Naive thymus-derived CD8-positive, alpha-beta T cell (primary cell): ENCODE measurements at places on chromosomes 2 and 18.
A peak's percentile ranks its signal among the peaks of the same experiment; 100 is the strongest.

DNA sequence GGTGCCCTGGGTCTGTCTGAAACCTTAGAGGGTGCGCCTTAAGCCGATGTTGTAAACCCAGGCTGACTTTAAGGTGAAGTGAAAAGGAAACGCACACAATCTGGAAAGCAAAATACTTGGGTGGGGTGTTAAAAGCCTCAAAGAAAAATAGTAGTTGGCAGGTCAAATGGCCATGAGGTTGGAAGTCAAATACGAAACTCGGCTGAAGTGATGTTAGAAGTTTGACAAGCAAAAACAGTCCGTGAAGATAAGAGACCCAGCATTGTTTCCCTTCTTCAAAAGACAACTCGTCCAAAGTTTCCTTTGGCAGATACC, 1.4 kb upstream of the CDC42EP3 start:
- no peak for DNase-seq

GRCh38 chr18:5391409-5391808, 95.9 kb upstream of the ZBTB14 start:
- DNase-seq = no peak

DNA sequence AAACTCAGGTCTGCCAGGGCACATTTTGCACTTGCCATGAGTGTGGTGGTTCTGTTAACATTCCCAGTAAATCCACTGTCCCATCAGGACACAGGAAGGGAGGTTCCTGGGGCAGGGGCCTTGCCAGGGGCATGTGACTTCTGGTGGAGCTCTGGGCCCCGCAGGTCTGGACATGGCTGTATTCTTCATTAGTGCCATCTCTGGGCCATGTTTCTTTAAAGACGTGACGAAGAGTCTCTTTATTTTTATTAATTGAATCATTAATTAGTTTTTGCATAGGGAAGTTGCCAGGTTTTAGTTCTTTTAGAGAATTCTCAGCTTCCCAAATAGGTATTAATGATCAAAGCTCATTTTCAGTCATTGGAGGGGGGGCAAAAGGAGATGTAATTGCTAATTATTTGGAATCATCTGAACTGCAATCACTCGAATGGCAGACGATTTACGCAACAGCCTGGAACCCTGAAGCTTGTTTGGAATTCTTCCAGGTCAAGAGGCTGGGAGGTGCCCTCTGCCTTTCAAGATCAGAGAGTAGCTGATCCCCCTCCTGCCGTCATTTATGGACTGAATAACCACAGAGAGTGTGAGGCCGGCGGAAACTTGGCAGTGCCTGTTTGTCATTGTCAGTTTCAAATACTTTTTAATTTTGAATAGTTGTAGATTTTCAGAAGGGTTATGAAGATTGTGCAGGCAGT, 106.2 kb downstream of the RTP5 start:
- no peak for DNase-seq

GRCh38 chr2:102891296-102891695, 129.5 kb downstream of the TMEM182 start:
- no peak for DNase-seq

GRCh38 chr2:222566229-222566628, 89.7 kb downstream of the FARSB start:
- DNase-seq = no peak

GRCh38 chr2:144356402-144356801, 163.5 kb downstream of the ZEB2 start:
- no peak for DNase-seq

DNA sequence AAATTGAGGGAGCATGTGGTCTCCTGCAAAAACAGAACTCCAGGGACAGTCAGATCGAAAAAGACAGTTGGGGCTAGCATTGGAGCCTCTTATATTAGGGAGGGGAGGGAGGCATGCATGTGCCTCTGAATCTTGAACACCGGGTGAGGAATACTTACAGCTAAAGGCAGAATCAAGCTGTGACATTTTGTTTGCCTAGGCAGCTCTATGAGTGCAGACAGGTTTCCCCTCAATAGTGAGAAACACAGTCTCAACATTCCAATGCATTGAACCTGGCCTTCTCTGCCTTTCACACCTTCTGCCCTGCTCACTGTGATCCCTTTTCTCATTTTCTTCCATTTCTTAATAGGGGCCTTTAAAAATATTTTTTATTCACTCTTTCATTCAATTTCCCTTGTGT, 140.4 kb downstream of the THSD7B start:
- DNase-seq = no peak

- no peak for DNase-seq
Measured at GRCh38 chr18:44708451-44709083, 27.9 kb downstream of the SETBP1 start.

DNA sequence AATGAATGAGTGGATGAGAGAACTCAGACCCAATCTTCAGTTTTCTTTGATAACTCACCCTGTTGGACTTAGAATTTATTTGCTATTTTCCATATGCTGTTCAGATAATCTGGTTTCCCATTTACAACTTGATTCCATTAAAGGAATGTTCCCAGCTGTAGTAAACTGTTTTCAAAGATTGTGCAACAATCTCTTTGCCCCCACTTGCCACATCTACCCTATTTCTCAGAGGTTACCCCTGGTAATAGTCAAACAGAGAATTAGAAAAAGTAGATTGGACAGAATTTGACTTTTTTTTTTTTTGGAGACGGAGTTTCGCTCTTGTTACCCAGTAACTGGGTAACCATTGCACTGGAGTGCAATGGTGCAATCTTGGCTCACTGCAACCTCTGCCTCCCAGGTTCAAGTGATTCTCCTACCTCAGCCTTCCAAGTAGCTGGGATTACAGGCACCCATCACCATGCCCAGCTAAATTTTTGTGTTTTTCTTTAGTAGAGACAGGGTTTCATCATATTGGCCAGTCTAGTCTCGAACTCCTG, 93.4 kb upstream of the SIX2 start:
- DNase-seq = no peak

DNA sequence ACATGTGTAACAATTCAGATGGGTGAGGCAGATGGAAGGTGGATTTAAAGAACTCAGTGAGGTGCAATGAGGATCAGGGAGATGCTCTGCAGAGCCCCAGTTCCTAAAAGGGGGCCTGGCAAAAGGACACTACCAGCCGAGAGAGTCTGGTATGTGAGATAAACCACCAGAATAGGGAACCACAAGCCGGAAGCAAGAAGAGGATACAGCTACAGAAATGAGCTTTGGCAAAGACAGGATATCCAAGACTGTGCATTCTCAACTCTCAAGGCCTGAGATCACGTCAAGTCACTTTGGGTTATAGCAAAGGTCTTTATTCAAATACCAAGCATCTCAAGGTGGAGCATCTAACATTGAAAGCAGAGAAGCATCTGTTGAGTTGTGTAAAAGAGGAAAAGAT, 293.5 kb downstream of the ARHGAP15 start:
- DNase-seq = peak; percentile 17

DNA sequence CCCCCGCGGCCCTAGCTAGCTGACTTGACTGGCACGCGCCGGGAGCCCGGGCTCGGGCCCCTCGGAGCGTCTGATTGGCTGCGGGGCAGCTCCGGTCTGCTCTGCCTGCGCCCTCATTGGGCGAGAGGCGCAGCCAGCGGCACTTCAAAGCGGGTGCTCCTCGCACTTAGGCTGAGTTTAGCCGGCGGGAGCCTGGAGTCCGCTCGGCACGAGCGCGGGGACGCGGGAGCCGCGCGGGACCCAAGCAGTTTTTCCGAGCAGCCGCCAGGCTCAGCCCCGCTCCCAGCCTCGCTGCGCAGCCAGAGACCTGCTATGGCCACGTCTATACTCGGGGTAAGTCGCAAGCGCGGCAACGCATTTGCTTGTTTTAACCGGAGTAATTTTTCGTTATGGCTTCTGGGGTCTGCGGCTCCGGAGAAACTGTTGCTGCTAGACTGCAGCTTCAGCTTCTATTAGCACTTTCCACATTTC, at the start of gene SP9:
SP9 (plus strand) TSS at position 174 of the 471 bp plus-strand sequence; CDS start at position 313, 139 bp downstream.
- no peak for DNase-seq

- DNase-seq = no peak
Measured at GRCh38 chr2:224984637-224985036, 57.6 kb downstream of the DOCK10 start.

- no peak for DNase-seq
Measured at GRCh38 chr2:72788756-72789155, 37.1 kb downstream of the EXOC6B start.

GRCh38 chr2:215236131-215236530, 75.7 kb upstream of the ATIC start:
- no peak for DNase-seq

DNA sequence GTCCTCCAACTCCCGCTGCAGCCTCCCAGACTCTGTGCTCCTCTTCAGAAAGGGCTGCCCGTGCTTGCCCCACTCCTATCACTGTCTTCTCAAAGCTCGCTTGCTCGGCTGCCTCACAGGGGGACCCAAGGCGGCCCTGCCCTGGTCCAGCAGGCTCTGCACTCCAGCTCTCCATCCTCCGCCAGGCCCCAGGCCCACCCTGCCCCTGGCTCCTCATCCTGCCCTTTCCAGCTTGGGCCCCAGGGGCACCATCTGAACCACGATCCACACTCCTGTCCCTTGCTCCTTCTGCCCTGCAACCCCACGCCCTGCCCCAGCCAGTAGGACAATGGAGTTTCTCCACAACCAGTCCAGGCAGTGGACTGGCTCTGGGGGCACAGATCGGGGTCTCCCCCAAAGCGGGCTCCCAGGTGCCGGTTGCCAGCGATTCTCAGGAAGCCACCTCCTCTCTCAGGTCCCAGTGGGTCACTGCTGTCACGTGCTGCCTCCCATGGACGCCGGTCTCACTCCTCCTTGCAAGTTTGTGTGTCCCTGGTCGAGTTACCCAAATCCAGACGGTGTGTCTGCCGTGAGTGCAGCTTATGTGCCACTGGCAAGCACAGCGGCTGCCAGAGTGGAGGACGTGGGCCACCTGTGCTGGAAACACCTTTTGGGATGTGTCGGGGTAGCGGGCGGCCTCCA, 238.5 kb downstream of the HDAC4 start:
- DNase-seq = peak; percentile 46

DNA sequence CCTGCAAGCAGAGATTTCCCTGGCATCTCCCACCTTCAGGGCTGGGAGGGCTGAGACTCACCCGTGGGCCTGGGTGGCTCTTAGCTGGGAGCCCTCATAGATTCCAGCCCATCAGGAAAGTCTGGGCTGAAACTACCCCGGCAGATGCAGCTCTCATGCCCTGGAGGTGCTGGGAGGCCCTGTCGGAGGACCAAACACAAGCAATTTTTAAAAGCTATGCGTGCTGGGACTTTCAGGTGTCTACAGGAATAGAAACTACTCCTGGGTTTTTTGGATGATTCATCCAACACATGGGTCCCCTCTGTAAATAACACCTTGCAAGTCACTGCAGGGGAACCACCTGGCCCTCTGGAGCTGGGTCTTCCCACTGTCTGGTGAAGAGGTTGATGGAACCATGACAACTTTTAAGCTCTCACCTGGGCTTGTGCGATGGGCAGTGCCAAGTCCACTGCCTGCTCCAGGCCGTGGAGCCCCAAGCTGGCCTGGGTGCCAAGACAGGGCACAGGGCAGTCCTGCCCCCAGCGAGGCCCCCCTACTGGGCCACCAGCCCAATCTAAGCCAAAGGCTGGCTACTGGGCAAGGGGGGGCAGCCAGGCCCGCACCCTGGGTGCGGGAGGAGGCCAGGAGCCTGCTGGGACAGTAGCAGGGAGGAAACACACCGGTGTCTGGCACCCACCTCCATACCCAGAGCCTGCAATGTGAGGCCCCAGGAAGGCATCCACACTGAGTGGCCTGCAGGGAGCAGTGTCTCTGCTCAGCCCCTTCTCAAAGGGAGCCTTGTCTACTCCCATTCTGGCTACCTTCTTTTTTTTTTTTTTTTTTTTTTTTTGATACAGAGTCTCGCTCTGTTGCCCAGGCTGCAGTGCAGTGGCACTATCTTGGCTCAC, 1.1 kb upstream of the GPR55 start:
- no peak for DNase-seq

GRCh38 chr18:14747513-14748474, at the start of gene ANKRD30B:
Gene ANKRD30B, plus strand, starts transcription at chr18:14748172. Its CDS starts 248 bp downstream, at chr18:14748420.
- DNase-seq = no peak

DNA sequence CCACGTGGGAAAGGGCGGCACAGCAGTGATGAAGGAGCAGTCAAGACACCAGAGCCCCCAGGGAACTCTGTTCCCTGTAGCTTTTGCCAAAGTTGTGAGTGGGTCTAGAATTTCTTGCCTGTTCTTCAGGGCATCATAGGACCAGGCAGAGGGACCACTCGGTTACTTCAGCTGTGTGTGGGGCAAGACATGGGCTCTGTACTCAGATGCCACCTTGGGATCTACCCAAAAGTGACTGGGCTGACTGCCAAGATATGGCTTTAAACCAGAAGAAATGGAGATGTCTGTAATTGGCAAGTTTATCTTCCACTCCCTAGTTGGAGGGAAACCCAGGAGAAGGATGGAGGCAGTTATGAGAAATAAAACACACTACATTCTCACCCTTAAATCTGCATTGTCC, 29.6 kb downstream of the KCNF1 start:
- no peak for DNase-seq

DNA sequence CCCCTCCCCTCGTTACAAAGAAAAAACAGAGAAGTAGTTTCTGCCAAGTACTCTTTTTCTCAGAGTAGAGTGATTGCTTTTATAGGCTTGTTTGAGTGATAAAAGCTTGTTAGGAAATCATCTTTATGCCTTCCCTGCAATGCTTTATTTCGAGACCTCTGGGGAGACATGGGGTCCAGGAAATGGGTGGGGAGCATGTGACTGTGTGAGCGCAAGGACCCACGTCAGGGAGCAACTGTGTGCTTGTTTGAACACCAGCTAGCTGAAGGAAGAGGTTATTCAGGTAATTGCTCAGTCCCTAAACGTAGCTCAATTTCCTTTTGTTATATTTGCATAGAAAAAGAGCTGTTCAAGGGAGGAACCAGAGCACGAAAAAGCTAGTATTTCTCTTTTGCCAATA, 187.3 kb downstream of the FAM210A start:
- peak; percentile 62 for DNase-seq

GRCh38 chr18:35736696-35737095, 155.2 kb downstream of the GALNT1 start:
- no peak for DNase-seq

GRCh38 chr2:211328126-211328525, 771.7 kb downstream of the CPS1 start:
- no peak for DNase-seq

- DNase-seq = no peak
Measured at GRCh38 chr18:11760498-11761167, 71.6 kb downstream of the GNAL start.

GRCh38 chr2:160299540-160299939, 99.5 kb upstream of the ITGB6 start:
- DNase-seq = no peak

- no peak for DNase-seq
Measured at GRCh38 chr2:182767578-182767977, 51.5 kb downstream of the DNAJC10 start.

DNA sequence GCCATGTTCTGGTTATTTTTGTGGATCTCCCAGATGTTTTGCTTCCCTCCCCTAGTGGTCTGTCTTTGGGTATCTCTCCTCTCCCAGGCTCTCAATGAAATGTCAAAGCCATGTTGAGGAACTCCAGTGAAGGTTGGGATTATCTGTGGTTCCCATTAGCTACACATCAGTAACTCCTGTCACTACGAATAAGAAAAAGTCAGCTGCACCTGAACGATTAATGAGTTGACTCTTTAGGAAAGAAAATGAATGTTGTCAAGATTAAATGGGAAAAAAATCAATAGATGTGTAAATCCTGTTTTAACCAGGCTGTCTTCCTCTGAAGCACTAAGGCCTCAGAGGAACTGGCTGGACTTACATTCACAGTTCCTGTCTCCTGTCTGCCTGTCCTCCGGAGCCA, 94.0 kb upstream of the DAPL1 start:
- DNase-seq = no peak
